ENCODE measurements at places on chromosomes 2 and 18.

DNA sequence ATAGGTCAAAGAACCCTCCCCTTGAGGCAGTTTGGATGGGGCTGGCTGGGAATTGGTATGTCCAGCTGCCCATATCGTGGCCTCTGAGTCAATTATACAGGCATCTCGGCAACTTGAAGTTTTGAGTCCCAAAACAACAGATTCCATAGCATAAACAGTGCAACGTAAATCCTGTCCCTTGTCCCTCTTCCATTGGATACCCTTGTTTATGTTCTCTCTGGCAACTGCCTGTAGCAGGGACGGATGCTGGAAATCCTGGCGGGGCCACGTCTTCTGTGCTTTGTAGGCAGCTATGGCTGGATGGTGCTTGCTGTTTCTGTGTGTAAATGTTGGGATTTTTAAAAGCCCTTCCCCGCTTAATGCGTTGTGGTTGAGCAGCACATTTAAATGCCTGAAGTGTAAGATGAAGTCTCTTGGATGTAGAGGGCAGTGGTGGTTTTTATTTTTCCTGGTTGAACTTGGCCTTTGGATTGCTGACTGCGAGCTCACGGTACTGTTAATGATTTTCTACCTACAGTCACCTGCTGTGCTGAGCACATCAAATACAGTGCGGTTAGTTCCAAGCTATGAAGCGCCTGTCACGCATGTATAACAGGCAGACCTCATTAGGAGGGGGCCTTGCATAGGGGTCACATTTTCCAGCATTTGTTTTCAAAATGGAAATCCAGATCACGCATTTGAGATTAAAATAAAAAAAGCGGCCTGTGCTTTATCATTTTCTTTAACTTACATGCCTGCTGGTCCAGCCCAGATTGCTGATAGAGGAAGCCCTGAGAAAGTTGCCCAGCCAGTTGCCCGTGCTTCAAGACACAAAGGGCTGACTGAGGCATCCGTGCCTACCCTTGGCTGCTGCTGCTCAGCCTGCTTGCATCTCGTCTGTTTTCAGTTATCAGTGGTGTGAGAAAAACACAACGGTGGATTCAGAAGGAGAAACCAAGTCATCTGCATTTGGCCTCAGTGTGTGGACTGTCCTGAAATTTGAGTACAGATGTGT is 84.7 kb downstream of the NEDD4L start:
- DNase-seq = no peak

GRCh38 chr2:65652066-65652465 is 219.7 kb upstream of the SPRED2 start:
- DNase-seq = no peak

GRCh38 chr2:42036413-42036812 is 11.4 kb upstream of the PKDCC start:
- no peak for DNase-seq

GRCh38 chr2:230335864-230336506 is 9.0 kb downstream of the SP140L start:
- no peak for DNase-seq

DNA sequence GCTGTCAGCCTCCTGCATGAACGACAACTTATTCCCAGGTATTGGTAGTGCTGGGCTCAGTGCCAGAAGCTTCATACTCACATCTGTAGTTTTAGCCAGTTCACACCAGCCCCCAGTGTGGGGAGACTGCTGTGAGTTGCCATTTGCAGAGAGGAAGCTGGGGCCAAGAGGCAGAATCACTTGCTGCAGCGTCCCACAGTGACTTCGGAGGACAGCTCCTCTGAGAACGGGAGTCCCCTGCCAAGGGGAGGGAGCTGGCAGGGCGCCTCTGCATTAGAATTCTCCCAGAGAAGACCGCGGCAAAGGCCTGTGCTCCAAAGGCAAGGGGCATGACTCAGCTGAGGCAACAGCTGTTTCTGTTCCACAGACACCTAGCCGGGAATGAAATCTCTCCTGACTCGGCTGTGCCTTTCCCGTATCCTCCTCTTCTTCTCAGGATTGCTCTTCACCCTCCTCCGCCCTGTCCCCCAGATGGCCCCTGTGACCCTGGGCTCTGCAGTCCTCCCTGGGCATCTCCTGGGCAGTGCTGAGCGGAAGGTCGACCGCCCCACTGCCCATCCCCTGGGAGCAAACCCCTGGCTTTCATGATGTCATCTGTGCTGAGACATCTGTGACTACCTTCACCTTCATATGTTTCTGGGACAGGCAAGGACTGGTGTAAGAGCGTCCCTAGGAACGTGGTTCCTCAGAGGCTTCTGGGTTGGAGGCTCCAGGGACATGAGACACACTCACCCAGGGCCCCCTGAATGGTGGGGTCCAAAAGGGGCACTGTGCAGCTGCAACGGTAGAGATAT is 18.0 kb downstream of the MAL start:
- peak; percentile 45 for DNase-seq

- no peak for DNase-seq
These were observed 328.1 kb downstream of the EXOC6B start for GRCh38 chr2:72497763-72498162.

- DNase-seq = no peak
These were observed 36.5 kb downstream of the NAB1 start for GRCh38 chr2:190685333-190685732.

GRCh38 chr2:238120463-238121298 is 17.8 kb upstream of the KLHL30 start:
- DNase-seq = no peak
